Mesenchymal stem cell (in vitro differentiated cells and primary cell): ENCODE measurements at places on chromosomes 2 and 18.

- DNase-seq, result no peak
Measured at GRCh38 chr2:210862283-210863065, 306.1 kb downstream of the CPS1 start.

DNA sequence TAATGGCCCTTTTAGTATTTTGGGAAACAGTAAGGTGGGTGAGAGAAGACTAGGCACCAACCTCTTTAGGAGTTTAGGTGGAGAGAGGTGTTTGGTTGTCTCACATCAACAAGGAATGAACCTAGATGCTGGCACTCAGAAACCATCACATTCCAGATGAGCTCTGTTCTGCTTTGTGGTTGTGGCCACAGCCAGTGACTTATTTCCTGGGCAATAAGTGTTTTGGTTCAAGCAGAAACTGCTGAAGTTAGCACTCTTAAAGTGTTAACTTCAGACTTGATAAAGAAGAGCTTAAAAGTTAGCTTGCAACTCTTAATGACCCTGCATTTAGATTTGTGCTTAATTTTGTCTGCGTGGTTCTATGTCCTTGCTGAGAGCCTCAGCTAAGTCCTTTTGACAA lies 929.2 kb downstream of the SLC4A3 start:
- DNase-seq, result peak; percentile 74

DNA sequence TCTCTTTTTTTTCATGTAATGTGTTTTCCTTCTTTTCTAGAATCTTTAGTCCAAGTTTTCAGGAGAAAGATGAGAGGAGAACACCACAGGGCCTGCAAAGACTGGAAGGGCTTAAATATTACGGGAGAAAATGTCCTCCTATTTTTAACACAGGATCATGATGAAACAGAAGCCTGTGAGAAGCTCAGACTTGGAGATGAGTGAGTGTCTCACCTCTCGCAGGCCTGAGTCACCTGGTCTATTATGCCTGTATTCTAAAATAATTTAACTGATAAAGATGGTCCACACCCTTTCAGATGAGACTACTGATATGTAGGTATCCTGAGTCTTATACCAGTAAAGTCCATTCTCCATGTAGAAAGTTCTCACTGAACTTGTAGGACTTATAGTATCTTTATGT lies 143.2 kb downstream of the EPHA4 start:
- no peak for DNase-seq

DNA sequence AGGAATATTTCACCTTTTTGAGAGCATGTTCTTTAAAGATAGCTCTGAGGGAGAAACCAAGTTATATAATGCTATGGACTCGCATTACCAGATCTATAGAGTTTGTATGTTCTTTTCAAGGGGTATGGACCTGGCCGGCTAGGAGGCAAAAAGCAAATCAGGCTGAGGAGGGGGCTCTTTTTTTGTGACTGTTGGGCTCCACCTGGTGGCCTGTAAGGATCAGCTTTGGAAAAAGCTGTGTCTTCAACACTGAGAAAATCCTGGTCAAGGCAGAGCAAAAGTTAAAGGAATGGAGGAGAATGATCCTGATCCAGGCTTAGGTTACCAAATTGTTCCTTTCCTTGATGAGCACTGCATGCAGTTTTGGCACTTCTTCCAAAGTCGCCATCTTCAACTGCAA lies 180.5 kb downstream of the DIS3L2 start:
- peak; percentile 46 for DNase-seq

GRCh38 chr18:14978962-14979535 lies 231.1 kb downstream of the ANKRD30B start:
- no peak for DNase-seq

DNA sequence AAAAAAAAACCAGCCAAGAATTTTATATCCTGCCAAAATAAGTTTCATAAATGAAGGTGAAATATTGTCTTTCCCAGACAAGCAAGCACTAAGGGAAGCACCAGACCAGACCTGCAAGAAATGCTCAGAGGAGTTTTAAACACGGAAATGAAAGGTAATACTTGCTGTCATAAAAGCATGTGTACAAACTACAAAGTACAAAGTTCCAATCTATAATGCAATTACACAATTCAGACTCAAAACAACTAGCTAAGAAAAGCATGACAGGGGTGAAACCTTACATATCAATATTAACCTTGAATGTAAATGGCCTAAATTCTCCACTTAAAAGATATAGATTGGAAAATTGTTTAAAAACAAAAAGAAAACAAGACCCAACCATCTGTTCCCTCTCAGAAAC lies 45.0 kb upstream of the ASXL3 start:
- DNase-seq, result no peak

- peak; percentile 87 for DNase-seq
Measured at GRCh38 chr2:109447251-109447661, 166.5 kb downstream of the SEPTIN10 start.

DNA sequence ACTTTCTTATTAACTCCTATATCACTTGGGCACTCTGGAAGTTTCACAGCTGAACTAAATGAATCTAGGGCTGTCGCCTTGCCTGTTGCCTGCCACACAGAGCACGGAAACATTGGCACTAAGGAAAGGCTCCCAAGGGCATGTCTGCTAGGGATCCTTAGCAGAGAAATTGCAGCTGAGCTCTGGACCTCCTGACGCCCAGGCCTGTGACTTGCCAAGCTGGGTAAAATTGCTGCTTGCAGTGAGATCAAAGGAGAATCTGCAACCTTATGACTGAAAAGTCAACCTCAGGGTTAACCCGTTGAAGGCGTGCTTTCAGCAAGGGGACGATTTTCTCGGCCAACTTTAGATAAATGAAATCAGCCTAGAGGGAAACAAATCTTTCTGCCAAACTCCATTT lies 189.8 kb downstream of the NCK2 start:
- DNase-seq, result no peak

DNA sequence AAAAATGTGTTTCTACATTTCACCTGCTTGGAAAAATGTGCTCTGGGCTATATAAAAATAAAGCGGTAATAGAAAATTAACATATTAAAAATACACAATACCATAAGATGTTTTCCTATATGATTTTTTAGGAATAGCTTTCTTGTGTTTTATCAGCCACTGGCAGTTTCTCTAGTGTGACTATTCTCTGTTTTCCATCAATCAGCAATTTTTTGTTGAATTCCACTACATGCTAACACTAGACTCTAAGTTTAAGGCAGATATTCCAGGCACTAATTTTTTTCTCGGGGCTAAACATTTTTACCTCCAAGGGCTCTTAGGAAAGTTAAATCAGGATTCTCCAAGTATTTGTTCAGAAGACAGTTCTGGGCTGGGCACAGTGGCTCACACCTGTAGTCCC lies 140.5 kb downstream of the SPHKAP start:
- DNase-seq, result no peak

GRCh38 chr2:126698376-126698775 lies 42.4 kb downstream of the GYPC start:
- DNase-seq, result no peak

- DNase-seq, result no peak
Measured at GRCh38 chr2:190965580-190966222, 48.3 kb downstream of the STAT1 start.

DNA sequence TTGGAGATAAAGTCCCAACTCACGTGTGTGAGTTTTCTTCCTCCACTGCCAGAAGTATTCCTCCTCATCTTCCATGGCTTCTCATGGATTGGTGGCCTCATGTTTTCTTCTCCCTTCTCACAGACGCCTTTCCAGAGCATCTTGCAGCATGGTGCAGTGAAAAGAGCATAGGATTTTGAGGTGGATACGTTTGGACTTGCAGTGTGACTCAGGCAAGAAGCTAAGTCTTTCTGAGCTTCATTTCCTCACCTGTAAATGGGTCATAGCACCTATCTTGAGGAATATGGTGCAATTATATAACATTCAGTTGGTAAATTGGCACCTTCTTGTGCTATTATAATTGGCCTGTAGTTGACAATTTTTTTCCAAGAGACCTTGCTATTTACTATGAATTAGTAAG lies 247.6 kb downstream of the RDH14 start:
- no peak for DNase-seq

DNA sequence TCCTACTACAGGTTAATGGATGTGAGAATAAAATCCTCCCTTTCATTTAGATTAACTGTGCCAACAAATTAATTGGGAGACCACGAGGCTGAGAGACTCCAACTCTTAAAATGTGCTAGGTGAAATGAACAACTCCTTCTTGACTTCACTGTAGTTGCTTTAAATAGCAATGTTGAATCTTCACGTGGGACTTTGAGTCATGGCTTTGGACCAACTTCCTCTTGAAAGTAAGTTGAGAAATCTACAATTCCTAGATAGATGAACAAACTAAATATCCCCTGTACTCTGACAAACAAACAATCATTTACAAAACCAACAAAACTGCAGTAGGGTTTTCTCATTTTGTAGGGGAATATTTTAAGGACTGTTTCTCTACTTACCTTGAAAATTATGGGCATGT lies 291.9 kb upstream of the SPRED2 start:
- DNase-seq, result no peak

GRCh38 chr2:201228912-201229290 lies 31.4 kb upstream of the CASP8 start:
- no peak for DNase-seq

- no peak for DNase-seq
Measured at GRCh38 chr2:226892729-226893128, 56.9 kb downstream of the RHBDD1 start.

- DNase-seq, result peak; percentile 56
Measured at GRCh38 chr2:172196768-172197431, 94.2 kb upstream of the DLX2 start.

DNA sequence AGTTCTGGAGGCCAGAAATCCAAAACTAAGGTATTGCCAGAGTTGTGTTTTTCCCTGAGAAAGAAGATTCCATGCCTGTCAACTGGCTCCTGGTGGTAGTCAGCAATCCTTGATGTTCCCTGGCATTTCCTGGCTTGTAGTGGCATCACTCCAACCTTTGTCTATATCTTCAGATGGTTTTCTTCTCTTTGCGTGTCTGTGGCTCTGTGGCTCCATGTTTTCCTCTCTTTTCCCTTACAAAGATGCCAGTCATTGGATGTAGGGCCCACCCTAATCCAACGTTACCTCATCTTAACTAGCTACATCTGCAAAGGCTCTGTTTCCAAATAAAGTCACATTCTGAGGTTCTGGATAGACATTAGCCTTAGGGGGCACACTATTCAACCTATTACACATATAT lies 41.8 kb downstream of the SLC14A1 start:
- no peak for DNase-seq

DNA sequence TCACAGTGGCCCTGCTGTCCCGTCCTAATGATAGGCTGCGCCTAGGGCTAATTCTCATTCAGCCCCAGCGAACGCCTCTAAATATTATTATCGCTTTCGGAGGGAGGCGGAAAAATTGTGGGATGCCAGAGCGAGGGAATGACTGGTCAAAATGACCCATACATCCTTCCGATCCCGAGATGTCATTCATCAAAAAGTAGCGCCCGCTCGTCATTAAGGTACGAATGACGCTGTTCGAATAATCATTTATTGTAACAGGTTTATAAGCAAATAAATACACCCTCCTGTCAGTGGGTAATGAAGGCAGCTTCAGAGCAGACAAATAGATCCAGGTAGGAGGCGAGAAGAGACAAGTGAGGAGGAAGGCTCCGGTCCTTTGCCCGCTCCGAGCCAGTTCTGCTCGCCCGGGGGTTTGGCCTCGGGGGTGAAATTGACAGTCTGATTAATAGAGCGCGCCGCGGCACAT lies at the start of gene EVX2:
TSS of gene EVX2 (minus strand) at position 167 of the 466 bp plus-strand sequence. CDS start 186 bp downstream, outside the sequence.
- DNase-seq, result no peak

DNA sequence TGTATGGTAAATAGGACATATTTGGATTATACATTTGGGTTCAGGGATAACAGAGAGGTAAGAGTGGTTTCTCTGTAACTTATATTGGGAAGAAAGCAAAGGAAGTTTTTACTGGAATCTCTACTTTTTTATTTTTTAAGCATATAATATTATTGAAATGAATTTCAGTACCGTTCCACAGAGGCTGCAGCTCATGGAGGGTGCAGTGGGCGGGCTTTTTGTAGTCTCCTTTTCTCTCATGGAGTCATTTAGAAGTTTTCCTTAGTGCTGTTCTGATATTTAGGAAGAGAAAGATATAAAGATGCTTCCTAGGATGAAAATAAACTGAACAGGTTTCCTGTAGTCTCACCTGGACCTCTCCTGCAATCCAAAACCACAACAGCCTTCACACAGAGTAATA lies 1153.3 kb upstream of the TMEFF2 start:
- no peak for DNase-seq

- no peak for DNase-seq
Measured at GRCh38 chr18:42025974-42026625, 71.1 kb downstream of the PIK3C3 start.

- no peak for DNase-seq
Measured at GRCh38 chr2:201618744-201619662, 24.3 kb downstream of the TMEM237 start.

- no peak for DNase-seq
Measured at GRCh38 chr2:222572264-222572721, 83.6 kb downstream of the FARSB start.

GRCh38 chr2:160379399-160379798 lies 114.2 kb downstream of the RBMS1 start:
- peak; percentile 88 for DNase-seq

- no peak for DNase-seq
Measured at GRCh38 chr2:239008677-239009588, 161.0 kb downstream of the TWIST2 start.

DNA sequence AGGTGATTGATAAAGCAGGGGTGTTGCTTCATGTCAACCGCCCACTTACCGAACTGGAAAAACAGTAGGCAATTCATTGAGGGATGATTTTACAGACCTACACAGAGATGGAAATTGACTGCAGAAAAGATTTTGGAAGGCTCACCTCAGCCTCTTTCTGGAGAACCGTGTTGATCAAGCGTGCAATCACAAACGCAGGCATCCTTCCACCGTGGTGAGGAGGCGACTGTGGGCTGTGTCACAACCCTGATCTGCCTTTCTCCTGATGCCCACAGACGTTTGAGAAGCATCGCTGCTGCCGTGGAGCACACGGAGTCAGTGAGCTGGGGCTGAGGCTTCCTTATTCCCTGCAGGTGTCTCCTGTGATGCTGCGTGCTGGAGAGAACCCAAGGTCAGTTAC lies 132.0 kb downstream of the TMEM18 start:
- DNase-seq, result no peak

- no peak for DNase-seq
Measured at GRCh38 chr2:217930761-217931563, 71.8 kb downstream of the TNS1 start.

GRCh38 chr18:14927701-14928100 lies 179.7 kb downstream of the ANKRD30B start:
- DNase-seq, result no peak

- DNase-seq, result peak; percentile 13
Measured at GRCh38 chr2:96773922-96774321, 13.2 kb downstream of the CNNM4 start.

GRCh38 chr2:9554921-9555296 lies 721 bp downstream of the ADAM17 start:
- peak; percentile 89 for DNase-seq

GRCh38 chr2:220279372-220279771 lies 651.9 kb downstream of the SLC4A3 start:
- DNase-seq, result no peak

- no peak for DNase-seq
Measured at GRCh38 chr2:113111823-113112287, 15.5 kb upstream of the IL1RN start.

GRCh38 chr2:69026026-69026425 lies 13.0 kb downstream of the ANTXR1 start:
- DNase-seq, result peak; percentile 50

GRCh38 chr2:236852100-236852976 lies 233.4 kb upstream of the COPS8 start:
- no peak for DNase-seq
